Stimulated activated CD8-positive, alpha-beta memory T cell treated with anti-CD3 and anti-CD28 coated beads, Interleukin-2, amount 100 ng/mL, for 1 hour (primary cell): ENCODE measurements at places on chromosomes 13 and 19.

- no peak for DNase-seq
These were observed 111.4 kb downstream of the ZAR1L start for GRCh38 chr13:32203736-32204135.

DNA sequence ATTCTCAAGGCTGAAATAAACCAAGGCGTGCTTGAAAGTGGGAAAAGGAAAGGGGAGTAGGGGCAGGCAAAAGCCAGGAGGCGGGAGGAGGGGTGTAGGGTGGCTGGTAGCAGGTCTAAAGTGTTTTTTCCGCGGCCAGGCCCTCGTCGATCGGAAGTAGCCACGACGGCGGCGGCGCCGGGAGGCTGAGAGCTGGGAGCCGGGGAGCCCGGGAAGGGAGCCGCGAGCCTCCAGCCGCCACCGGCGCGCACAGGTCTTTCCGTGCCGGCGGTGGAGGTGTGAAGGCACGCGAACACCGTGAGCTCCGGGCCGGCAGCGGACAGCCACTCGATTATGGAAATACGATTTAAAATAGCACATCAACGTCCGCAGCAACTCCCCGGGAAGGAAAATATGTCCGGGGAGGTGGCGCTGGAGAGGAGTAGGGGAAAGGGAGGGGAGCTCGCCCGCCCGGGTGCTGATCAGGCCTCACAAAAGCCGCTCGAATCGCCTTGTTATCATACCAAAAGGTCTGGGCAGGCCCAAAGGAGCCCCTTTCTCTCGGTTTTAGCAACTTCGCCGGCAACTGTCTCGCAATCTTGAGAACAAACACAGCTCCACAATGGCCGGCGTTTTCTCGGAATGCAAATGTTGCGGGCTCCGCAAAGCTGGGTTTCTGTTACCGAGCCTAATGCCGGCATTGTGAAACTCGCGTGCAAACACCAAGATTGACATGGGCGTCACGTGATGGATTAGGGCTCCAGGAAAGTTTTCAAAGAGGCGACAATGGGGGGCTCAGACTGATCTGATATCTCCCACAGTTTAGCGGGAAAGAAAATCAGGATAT, 2.9 kb upstream of the PCDH8 start:
- DNase-seq, result no peak

GRCh38 chr13:100892981-100893380, 218.4 kb upstream of the TMTC4 start:
- no peak for DNase-seq

- no peak for DNase-seq
These were observed 25.6 kb downstream of the IPO5 start for GRCh38 chr13:97979051-97979450.

DNA sequence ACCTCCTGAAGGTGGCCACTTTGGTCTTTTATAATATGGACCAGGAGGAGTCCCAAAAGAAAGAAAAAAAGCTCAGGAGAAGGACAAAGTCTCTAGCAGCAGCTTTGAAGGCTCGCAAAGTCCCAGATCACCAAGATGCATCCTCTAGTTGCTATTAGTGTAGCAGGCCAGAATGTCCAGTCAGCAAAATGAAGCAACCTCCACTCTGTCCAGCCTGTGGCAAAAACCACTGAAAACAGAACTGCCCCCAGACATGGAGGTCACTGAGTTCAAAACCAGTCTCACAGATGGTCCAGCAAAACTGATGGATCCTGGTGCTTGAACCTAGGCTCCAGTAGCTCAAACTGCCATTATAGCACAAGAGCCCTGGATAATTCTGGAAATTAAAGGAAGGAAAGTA, 10.4 kb downstream of the LILRB4 start:
- DNase-seq, result no peak

DNA sequence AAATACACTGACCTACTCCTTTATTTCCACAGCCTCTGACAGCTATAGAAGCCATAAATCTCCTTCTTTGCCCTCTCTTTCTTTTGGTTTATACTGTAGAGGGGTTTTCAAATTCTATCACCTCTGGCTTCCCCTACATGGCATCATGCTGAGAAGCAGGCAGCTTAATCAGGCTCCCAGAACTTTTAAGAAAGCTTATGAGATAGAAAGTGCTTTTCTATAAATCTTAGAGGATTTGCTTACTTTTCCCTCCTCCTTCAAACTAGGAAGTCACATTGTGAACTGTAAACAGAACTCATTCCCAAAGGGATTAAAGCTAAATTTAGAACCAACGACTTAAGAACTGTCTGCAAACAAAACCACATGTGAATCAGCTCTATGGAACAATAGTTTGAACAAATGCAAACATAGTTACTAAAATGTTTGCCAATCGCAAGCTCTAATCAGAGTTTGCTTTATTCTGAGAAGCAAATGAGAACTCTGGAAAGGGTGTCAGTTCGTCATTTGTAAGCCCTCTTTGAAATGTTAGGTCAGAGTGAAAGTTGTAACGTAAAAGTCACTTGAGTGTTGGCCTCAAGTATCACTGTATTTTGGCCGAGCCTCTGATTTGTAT, 344.1 kb downstream of the RFC3 start:
- DNase-seq, result no peak

DNA sequence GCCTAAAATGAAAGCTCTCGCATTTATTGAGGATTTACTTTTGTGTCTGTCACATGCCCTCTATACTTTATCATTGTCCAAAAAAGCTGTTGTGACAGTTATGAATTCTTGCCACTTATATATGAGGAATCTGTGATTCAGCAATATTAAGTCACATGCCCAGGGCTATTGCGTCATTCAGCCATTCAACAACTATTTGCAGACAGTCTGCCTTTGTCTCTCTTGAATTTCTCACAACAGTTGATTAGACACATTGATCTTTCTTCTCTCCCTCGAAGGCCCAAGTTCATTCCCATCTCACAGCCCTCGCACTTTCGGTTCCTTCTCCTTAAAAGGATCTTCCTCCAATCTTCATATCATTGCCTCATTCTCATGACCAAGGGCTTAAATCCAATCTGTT, 342.6 kb downstream of the MZT1 start:
- DNase-seq, result no peak

DNA sequence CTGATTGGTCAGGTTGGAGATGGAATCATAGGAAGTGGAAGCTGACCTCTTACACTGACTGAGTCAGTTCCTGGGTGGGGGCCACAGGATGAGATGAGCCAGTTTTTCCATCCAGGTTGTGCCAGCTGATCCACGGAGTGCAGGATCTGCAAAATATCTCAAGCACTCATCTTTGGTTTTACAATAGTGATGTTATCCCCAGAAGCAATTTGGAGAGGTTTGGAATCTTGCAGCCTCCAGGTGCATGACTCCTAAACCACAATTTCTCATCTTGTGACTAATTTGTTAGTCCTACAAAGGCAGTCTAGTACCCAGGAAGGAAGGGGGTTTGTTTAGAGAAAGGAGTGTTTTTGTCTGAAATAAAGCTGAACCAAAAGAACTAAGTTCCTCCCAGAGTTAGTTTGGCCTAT, 212.8 kb downstream of the SLITRK6 start:
- DNase-seq, result no peak

DNA sequence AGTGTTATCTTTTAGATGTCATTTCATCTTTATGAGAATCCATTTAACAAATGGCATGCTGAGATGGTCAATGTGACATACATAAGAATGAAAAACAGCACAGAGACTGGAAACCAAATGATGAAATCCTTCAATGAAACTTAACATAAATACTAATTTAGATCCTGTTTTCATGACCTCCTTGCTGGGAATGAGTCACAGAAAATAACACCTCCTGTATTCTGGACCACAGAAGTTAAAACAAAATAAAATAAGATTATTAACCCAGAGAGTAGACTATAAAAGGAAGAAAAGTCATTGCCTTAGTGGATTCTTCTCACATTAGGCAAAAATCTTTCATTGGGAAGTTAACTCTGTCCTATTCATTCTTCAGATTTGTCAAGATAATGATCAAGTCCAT, 1.6 kb downstream of the DIAPH3 start:
- DNase-seq, result no peak

DNA sequence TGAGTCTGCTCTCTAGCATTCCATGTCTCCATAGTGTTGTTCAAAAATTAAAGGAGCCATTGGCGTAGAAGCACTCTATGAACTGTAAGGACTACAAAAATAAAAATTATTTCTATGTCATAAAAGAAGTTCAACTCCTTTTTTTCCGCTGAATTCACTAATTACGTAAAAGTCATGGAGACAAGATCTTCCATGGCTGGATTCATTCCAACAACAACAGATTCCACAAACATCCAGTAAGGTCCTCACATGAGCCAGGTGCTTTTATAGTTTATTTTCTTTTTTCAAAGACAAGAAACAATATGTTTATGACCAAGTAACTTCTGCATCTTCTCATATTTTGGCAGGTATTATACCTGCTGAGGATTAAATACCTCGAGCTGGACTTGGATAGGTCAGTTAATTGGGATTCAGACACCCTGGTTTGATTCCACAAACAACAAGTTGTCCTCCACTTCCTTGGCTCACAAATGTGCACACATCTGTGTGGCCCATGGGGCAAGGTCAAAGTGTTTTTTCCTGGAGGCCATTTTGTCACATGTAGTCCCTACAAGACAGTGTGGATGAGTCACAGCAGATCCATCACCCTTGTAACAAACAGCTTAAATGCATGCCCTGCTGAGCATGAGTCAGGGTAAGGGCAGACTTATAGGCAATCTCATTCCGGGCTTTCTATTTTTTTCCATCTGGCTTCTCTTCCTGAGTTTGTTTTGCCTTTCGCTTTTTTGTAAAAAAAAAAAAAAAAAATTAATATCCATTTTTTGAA, 475.6 kb downstream of the COG6 start:
- DNase-seq, result no peak
